Activated T-cell treated with anti-CD3 and anti-CD28 coated beads for 1 hour (primary cell): ENCODE measurements at places on chromosomes 4 and X.

GRCh38 chr4:121742794-121743193 is 22.2 kb downstream of the SMIM43 start:
- no peak for DNase-seq

DNA sequence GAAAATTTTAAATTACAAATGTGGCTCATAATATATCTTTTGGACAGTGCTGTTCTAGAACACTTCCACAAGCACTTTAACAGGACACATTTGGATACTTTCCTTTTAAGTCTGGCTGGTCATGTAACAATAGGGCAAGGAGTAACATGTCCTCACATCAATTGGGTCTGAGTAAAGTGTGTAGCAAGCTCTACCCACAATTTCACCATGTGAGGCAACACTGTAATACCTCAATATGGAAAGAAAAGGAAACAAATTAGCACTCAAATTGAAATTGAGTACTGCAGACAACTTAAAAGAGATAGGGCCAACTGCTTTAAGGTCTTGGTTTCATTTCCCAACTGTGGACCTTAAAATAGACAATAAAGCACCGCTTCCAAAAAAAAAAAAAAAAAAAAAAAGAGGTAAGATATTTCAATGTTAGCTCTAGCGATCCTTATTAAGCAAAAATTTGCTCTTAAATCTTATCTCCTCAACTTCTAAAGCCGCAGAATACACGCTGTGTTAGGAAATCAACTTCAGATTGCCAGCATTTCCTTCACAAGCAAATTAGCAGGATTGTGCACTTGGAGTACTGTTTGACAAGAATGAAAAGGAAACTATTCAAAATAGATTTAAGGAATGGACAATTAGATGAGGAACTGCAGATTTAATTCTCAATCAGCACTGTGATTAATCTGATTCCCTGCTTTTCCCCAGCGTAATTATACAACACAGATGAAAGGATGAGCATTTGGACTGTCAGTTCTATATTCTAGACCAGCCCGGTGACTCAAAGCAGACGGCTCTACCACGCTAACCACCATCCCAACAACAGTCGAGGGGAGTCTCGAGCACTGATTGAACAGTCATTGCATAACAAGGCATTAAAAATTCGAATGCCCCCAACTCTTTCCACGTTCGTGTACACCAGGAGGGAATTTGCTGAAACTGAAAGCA is 1.6 kb downstream of the CASK start:
- no peak for DNase-seq

DNA sequence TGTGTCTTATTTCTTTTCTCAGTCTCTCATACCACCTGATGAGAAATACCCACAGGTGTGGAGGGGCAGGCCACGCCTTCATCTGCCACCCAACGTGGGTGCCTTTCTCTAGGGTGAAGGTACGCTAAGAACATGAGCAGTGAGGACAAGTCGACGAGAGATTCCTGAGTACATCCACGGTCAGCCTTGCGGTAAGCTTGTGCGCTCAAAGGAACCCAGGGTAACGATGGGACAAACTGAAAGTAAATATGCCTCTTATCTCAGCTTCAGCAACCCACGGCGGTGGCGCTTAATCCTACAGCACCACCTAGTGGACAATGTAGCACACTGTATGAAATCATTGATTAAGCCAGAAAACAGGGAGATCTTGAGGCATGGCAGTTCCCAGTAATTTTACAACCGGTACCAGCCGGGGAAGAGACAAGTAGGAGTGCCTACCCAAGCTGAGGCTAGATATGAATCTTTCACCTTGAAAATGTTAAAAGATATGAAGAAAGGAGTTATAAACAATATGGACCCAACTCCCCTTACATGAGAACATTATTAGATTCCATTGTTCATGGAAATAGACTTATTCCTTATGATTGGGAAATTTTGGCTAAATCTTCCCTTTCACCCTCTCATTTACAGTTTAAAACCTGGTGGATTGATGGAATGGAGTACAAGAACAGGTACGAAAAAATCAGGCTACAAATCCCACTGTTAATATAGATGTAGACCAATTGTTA is 63.0 kb downstream of the ZNF732 start:
- DNase-seq = peak; percentile 45

- no peak for DNase-seq
Observed at GRCh38 chr4:76306882-76307659, 538 bp downstream of the STBD1 start.

- no peak for DNase-seq
Observed at GRCh38 chrX:20988118-20988517, 386.1 kb upstream of the CNKSR2 start.

DNA sequence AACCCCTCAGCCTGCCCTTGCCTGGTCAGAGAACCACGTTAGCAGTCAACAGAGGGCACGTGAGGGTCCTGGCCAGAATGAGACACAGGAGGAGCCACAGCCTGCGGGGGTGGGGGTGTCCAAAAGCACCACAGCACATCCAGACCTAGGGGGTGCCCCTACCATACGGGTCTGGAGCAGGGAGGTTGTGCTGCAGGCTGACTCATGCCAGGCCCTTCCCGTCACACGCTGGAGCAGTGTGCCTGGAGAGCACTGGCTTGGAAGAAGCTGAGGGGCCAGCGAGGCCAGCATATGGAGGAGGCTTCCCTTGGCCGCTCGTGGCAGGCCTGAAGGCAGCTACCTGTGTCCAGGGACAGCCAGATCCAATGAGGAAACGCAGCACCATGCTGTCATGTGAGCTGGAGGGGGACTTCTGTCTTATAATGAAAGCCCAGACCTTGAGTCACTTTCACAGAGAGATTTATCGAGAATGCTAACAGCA is 1.5 kb upstream of the IRAK1 start:
- DNase-seq = no peak

GRCh38 chr4:117429061-117429460 is 343.7 kb upstream of the TRAM1L1 start:
- no peak for DNase-seq

GRCh38 chr4:159178979-159179969 is 76.4 kb downstream of the RAPGEF2 start:
- no peak for DNase-seq

- no peak for DNase-seq
Observed at GRCh38 chr4:173318240-173318639, 15.9 kb downstream of the HMGB2 start.

- DNase-seq = no peak
Observed at GRCh38 chr4:152935143-152935542, 980 bp upstream of the FHDC1 start.

DNA sequence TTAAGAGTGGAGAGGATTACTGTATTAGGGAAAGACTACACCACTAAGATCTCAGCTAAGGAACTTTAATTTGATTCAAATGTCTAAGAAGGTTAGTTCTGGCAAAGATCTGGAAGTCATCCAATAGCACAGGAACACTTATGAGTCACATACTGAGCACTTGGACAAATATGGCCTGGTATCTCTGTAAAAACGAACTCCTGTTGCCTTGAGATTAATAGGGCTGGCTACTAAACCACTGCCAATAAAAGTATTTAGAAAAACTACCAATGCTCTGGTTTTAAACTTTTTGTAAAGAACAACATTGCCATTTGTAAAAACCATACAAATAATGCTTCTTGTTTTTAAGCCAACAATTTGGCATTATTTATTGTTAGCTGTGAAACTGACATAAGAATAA is 70.5 kb downstream of the SEC24D start:
- no peak for DNase-seq

DNA sequence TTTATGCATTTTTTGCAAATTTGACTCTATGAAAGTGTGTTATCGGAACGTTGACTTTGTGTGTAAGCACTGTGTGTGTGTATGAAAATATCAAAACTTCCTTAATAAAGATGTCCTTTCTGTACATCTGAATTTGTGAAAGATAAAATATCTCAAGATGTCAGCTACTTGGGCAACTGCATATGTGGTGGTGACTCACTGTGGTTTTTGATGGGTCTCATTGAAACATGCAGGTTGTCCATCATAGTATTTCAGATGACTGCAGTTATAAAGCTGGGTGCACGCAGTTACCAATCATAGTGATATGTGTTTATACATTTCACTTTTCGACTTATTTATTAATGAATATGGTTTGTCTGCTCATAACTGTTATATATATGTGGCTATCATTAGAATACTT is 19.7 kb upstream of the BBS12 start:
- no peak for DNase-seq

DNA sequence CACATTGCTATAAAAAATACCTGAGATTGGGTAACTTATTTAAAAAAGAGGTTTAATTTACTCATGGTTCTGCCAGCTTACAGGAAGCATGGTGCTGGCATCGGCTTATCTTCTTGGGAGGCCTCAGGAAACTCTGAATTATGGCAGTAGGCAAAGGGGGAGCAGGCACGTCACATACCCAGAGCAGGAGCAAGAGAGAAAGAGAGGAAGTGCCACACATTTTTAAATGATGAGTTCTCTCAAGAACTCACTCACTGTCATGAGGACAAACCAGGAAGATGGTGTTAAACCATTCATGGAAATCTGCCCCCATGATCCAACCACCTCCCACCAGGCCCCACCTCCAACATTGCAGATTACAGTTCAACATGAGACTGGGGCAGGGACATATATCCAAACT is 10.0 kb upstream of the AFF1 start:
- no peak for DNase-seq

- no peak for DNase-seq
Observed at GRCh38 chr4:2417226-2417764, 1.1 kb downstream of the ZFYVE28 start.

DNA sequence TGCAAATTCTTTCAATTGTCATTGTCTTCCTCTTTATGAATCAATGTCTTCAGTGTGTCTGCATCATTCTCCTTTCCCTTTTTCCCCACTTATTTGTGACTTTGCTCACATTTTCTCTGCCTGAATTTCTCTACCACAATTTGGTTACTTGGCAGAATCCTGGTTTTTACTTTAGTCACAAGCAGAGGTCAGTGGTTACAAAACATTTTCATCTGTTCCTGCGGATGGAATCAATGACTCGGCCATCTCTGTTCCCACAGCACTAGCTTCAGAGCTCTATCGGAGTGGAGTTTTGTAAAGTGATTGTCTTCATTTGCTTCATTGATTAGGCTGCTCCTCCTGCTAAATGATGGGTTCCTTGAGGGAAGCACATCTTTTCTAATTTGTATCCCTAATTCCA is 501.3 kb upstream of the AADAT start:
- no peak for DNase-seq

DNA sequence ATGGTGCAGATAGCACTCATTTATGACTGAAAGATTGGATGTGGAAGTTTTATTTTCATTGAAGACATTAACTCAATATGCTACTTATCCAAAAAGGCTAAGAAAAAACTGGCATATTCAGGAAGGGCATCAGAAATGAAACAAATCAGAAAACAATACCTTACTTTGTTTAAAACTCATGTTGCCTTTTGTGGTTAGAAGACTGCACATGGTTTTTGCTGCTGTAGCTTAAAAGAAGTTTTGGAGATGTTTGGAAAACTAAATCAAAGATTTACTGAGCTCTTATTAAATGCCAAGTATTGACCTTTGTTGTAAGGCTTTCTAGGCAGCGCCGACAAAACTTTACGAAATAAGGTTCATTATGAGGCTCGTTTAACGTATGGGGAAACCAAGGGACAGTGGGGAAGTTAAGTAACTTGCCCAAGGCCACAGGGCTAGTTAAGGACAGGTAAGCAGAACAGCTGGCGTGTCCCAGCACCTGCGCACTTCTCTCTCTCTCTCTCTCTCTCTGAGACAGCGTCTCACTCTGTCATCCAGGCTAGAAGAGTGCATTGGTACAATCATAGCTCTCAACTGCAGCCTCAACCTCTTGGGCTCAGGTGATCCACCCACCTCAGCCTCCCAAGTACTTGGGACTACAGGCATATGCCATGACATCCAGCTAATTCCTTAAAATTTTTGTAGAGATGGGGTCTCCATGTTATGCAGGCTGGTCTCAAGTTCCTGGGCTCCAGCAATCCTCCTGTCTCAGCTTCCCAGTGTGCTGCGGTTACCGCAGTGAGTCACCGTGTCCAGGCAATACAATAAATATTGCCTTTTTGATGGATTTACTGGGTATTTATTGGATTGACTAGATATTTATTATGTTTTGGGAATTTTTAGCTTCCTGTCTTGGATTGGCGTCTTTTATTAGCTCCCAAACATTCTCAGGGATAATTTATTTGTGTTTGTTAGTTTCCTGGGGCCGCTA is 16.1 kb downstream of the LRP2BP start:
- no peak for DNase-seq

DNA sequence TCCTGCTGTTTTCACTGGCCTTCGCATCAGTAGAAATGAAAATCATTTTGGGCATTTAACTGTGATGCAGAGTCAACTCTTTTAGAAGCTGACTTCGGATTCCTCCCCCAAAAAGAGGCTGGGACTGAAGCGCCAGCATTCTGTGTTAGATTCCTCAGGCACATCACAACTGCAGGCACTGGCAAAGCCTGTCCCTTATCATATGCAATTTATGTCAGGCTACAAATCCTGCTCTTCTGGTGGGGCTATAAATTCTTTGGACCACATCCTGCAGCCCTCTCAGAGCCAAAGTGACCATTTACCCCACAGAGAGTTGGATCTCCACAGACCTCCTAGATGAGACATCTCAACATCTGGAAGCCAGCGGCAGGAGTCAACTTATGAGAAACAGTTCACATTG is 138.4 kb downstream of the CBR4 start:
- no peak for DNase-seq

DNA sequence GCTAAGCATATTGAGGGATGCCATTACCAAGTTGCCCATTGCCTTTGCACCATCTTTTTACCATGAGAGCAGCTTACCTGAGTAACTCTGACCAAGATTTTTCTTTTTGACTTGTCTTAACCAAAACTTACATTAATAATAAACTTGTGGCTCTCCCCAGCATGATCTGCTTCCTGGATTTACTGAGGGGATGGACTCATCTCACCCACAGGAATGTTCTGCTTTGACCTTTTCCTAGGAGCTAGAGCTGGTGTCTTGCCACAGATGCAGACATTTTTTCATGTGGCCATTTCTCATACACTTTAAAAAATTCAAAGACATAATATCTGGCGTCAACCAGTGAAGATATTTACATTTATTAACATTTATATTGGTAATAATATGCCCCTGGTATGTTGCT is 79.2 kb upstream of the EFHC2 start:
- DNase-seq = no peak

- DNase-seq = no peak
Observed at GRCh38 chr4:156420623-156421022, 467.0 kb upstream of the CTSO start.

DNA sequence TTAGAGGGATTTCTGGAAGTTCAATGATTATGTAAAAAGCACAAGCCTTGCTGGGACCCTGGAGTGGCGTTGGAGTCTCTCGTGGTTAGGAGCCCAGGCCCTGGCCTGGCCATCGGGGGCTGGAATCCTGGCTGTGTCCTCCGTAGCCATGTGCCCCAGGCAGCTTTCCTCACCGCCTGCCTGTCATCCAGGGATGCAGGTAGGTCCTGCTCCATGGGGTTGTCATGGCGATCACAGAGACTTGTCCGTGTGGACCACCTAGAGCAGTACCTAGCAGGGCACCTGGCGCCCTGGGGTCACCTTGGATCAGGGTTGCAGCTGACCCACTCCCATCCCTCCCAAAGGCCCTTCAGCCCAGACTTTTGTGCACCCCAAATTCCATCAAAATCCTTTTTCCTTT is 30.2 kb upstream of the WFS1 start:
- DNase-seq = no peak
